ENCODE measurements at places on chromosomes 16 and 17. TPM values are rescaled to one million over a fixed set of nuclear protein-coding genes. Genes with fewer than 3 reads are reported as not detected.

Gene ITGB4
- total RNA-seq, result 0.40 TPM

Gene FNDC8
- not detected for total RNA-seq

Gene IGFBP4
- 557 TPM for total RNA-seq

Gene OR1A1
- not detected for total RNA-seq

Gene MEIOB
- total RNA-seq, result not detected

Gene UMOD
- total RNA-seq, result not detected

Gene QRICH2
- total RNA-seq, result 2.1 TPM

Gene MKS1
- total RNA-seq, result 12.1 TPM

Gene RECQL5
- total RNA-seq, result 14.3 TPM

Gene ABCC12
- total RNA-seq, result not detected

Gene PMP22
- 53.6 TPM for total RNA-seq

Gene KRTAP16-1
- not detected for total RNA-seq

Measured in aortic smooth muscle cell (primary cell).